Neural progenitor cell (in vitro differentiated cells): ENCODE measurements at places on chromosomes 1 and 21.

DNA sequence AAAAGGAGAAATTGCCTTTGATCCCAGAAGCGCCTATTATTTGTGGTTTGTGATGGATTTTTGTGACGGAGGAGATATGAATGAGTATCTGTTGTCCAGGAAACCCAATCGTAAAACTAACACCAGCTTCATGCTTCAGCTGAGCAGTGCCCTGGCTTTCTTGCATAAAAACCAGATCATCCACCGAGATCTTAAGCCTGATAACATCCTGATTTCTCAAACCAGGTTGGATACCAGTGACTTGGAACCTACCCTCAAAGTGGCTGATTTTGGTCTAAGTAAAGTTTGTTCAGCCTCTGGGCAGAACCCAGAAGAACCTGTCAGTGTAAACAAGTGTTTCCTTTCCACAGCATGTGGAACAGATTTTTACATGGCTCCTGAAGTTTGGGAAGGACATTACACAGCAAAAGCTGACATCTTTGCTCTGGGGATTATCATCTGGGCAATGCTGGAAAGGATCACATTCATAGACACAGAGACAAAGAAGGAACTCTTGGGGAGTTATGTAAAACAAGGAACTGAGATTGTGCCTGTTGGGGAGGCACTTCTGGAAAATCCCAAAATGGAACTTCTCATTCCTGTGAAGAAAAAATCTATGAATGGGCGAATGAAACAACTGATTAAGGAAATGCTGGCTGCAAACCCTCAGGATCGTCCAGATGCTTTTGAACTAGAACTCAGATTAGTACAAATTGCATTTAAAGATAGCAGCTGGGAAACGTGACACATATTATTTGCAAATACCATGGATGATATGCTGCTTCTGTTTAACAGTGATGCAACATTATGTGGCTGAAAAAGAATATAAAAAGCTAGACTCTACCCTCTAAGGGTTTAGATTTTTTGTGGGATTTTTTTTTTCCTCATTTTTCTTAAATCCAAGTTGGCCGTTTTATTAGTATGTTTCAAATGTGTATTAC lies 10.5 kb downstream of the PDIK1L start:
- DNase-seq: no peak

DNA sequence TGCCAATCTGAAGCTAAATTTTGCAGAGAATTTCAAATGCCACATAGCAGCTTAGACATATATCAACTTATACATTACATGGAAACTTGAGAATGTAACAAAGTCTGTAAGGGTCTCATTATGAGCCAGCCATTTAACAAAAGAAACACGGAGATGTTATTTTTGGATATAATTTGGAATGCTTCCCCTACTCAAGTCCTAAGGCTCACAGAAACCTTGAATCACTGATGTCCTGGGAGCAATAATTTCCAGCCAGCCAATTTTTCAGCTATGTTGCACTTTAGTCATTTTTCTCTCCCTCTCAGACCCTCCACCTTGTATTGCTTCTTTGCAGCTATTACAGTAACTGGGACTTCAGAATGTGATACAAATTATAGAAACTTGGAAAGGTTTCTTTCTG lies 56.9 kb downstream of the EIF2B3 start:
- DNase-seq: no peak

- peak; percentile 95 for DNase-seq
Measured at GRCh38 chr1:230868736-230869385, 540 bp upstream of the C1orf198 start.

- peak; percentile 43 for DNase-seq
Measured at GRCh38 chr1:180579961-180580611, 21.3 kb downstream of the OVAAL start.

DNA sequence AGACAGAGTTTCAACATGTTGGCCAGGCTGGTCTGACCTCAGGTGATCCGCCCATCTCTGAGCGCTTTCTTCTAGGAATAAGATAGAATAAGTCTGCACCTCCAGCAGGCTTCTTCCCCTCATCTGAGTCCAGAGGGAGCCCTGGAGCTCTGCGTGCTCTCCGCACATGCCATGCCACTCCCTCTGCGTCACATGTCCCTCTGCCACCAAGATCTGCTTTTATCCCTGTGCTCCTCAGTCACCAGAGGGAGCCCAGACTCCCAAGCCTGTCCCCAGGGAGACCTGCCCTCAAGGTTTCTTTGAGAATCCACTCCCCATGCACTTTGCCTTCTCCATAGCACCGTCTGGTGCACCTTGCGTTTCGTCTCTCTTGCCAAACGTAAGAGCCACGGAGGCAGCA lies 213.0 kb downstream of the CAMTA1 start:
- DNase-seq: peak; percentile 55

DNA sequence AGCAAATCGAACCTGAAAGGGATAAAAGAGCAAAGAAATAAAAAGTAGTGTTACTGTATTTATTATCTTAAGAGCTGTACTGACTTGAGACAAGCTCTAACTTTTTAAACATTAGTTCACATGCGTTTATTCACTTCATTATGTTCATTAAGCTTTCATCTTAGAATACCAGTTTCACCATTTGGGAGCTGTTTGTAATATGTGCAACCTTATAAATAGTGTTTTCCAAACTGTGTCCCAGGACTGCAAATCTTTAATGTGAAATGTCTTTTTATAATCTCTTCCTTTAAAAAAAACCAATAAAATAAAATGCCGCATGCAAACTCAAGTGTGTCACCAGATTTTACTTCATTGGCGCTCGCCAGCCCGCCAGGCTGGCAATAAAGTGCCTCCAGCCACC lies 28.3 kb downstream of the LGALS8 start:
- DNase-seq: no peak

- DNase-seq: peak; percentile 93
Measured at GRCh38 chr1:21622466-21623315, 46.5 kb downstream of the RAP1GAP start.

GRCh38 chr1:74363220-74363619 lies 128.0 kb downstream of the TNNI3K start:
- DNase-seq: no peak

GRCh38 chr1:29963946-29964345 lies 727.6 kb downstream of the PTPRU start:
- no peak for DNase-seq

DNA sequence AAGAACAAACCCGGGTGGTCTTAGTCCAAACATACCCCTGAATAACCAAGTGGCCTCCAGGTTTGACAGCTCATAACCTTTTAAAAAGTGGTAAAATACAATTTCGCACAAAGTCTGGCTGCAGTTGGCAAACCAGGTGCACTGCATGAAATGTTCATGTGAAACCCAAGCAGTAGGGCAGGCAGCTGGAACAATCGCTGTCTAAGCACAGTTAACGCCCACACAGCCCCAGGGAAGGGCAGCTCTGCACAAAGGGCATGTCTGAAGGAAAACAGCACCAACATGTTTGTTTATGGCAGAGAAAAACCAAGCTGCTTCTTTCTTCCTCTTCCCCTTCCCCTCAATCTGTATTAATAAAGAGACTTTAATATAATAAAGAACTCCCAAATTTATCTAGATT lies 49.5 kb downstream of the KIAA1614 start:
- DNase-seq: no peak

DNA sequence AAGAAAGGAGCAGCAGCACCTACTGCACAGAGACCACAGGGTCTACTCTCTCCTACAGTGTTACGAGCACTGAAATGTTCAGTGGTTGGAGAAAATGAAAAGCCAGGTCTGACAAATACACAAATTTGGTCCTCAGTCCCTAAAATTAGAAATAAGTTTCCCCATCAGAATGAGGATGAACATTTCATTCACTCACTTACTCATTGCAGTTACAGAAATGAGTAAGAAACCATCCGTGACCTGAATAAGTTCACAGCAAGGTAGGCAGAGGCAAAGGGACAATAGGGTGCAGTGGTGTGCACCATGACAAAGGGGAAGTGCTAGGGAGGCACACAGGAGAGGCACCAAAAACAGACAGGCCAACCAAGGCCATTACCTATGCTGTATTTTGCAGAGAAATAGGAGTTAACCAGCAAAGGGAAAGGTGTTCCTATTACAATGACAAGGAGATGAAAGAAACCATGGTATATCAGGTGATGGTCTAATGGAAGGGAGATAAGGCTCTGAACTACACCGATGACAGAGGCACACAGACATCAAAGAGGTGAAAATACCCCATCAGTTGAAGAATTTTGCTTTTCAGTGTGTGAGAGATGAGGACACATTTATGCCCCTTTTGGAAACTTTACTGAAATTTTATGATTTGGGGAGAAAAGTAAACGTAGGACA lies 29.4 kb downstream of the VAV3 start:
- DNase-seq: no peak

- DNase-seq: no peak
Measured at GRCh38 chr1:224482619-224483018, 48.0 kb upstream of the WDR26 start.

DNA sequence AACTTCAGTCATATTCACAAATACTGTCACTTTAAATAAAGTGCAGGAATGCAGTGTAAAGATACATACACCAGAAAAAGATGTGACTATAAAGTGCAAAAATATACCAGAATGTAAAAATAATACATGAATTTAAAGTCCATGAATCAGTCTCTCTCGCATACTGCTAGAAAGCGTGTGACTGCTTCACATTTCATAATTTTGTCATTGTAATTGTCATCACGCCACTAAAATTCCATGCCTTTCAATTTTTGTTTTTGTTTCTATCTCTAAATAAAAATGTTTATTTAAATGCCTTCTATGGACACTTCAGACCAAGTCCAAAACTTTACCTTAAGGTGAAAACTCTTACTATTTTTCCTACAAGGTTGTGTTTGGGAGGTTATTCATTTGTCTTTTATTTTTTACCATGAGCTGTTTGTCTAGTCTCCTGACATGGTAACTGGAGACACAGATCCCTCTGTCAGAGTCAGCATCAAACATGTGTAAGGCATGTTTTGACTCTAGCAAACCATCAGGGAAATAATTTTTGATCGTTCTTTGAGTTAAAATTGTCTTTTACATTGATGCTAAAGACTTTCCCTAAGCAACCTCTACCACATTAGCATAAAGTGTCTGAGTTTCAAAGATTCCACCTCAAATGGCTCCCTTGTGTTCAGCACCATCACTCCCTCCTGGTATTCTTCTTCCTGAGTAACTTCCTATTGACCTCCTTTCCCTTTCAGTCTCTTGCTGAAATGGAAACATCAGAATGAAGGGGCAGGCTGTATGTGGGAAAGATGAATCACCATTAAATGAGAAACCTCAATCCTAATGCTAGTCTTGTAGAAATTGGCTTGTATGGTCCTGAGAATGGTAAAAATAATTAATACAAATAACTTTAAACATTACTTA lies 14.0 kb upstream of the AIM2 start:
- DNase-seq: no peak

DNA sequence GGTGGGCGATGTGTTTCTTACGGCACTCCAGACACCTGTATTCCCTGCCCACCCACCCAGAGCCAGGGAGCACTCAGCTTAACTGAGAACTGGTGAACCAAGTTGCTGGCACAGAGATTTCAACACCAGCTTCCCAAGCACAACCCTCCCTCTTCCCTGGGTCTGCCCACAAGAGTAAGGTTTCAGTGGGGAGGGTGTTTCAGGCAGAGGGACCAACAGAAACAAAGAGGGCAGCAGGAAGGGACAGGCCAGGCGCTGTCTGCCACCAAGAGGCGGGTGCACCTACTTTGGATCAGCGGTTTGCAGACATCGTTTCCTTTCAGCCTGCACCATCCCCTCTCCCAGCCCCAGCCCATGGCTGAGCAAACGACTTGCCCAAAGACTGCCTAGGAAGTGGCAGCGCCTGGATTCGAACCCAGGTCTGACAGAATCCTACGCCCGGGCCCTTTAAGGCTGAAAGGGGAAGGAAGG lies 21.9 kb upstream of the ALDH4A1 start:
- DNase-seq: no peak

DNA sequence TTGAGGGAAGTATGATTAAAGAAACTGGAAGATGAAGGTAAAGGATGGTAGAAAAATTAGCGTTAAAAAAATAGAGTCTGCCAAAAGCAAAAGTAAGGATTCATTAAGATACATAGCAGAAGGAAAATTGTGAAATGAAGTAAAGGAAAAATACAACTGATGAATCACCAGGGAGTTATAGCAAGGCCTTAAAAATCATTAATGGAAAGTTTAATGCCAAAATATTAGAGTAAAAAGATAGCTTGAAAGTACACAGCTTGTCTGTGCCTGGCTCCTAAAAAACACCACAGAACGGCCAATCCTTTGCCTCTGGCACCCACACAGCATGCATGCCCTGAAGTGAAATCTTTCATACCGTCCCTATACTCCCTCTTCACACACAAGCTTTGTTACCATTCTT lies 66.9 kb upstream of the APOBEC4 start:
- DNase-seq: no peak

GRCh38 chr1:177338376-177338775 lies 167.6 kb downstream of the BRINP2 start:
- DNase-seq: no peak

- no peak for DNase-seq
Measured at GRCh38 chr1:41446851-41447610, 37.5 kb downstream of the EDN2 start.

DNA sequence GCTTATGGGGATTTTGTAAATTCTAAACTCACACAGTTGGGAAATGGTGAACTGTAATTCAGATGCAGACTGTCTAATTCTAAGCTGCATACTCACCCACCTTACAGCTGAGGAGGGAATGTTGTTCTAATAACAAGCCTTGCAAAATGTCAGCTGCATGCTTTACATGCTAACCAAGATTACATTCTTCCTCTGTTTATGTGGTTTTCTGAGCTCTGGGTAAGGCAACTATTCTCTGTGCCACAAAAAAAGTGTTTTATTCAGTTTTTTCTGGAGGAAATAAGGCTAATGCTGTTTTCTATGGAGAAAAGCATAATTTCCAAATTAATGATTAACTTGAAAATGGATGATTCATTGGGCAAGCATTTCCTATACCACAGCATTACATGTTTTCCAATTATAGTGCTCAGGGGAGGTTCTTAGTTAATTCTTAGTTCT lies 64.9 kb downstream of the RGS13 start:
- no peak for DNase-seq

DNA sequence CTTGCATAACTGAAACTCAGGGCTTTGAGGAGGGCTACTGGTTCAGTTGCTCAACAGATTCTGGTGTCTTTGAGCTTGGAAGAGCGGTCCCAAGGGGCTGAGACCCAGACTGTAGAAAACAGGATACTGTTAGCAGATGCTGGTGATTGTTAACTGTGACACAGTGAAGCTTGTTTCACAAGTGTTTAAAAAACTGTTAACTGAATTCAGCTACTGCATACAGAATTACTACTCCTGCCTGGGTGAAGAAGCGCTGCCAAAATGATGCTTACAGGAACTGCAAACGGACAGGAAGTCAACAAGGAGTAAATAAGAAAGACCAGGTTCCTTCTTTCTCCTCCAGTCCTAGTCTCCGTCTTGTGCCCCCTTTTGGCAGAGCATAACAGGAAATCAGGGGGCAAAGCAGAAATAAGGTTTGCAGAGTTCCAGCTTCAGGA lies 195.3 kb upstream of the USP25 start:
- DNase-seq: no peak

DNA sequence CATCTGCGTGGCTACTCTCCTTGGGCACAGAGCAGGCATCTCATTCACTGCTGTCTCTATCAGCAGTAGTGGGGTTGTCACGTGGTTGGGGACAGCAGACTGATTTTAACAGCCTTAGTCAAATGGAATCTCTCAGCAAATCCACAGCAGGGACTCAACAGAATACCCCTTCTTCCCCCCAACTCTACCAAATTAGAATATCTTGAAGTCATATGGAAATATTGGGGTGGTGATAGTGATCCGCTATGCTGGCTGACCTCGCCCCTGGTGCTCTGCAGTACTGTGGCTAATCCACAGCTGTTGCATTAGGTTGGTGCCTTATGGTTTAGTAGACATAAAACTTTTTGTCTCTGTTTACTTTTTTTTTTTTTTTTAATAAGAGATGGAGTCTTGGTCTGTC lies 23.9 kb downstream of the HHAT start:
- no peak for DNase-seq

GRCh38 chr1:187734427-187734826 lies 905.7 kb downstream of the PLA2G4A start:
- peak; percentile 1 for DNase-seq
